Muscle of leg (tissue), 16 donors: ENCODE measurements at places on chromosomes 3 and 15. TPM values are rescaled to one million over a fixed set of nuclear protein-coding genes. Genes with fewer than 3 reads are reported as not detected.

DNA sequence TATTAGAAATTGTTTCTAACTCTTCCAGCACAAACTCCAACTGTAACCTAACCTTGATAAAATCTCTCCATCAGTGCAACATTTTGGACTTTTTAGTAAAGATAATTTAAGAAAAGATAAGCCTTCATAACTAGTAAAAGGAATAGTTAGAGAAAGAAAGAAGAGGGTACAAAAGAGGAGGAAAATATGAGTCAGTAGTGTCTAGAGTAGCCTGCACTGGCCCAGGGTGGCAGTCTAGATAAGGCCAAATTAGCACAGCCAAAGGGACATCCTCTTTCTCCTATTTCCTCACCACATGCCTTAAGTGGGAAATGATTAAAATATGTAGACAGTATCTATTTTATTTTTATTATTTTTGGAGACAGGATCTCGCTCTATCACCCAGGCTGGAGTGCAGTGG lies 3.7 kb downstream of the PROS1 start:
- DNase-seq: no peak

- no peak for DNase-seq
Measured at GRCh38 chr3:183339461-183340086, 86.5 kb downstream of the B3GNT5 start.

DNA sequence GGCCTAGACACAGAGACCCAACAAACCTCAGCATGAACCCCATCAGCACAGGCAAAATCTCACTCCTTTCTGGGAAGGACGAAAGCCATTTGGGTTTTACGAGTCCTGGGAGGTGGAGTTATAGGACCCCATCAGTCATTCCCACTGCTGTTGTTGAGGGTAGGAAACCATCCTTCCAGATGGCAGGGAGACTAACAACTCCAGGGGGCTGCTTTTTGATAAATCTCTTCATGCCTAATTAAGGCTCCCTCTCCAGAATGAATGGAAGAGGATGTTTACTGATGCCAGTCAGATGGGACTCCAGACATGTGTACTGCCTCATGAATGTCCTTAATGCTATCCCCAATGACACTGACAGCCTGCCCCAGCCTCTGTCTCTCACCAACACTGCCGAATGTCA lies 75.3 kb downstream of the ST8SIA2 start:
- DNase-seq: no peak

DNA sequence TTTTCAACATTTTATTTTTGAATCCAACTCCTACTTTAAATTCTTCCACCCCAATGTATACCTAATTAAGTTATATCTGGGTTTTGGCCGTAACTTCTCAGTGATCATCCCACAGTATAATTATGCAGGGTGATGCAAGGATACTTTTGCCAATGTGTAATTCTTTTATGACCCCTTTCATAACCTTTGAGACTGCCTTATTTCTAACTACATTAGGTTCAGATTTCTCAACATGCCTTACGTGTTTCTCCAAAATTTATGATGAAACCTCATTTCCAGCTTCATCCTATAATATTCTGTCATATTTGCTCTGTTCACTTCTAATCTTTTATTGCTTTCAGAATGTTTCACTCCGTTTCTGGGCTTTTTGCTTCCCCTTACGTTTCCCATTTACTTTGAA lies 1229.6 kb upstream of the ALCAM start:
- no peak for DNase-seq

- DNase-seq: peak; percentile 48
Measured at GRCh38 chr15:70447928-70448698, 315.2 kb downstream of the UACA start.

DNA sequence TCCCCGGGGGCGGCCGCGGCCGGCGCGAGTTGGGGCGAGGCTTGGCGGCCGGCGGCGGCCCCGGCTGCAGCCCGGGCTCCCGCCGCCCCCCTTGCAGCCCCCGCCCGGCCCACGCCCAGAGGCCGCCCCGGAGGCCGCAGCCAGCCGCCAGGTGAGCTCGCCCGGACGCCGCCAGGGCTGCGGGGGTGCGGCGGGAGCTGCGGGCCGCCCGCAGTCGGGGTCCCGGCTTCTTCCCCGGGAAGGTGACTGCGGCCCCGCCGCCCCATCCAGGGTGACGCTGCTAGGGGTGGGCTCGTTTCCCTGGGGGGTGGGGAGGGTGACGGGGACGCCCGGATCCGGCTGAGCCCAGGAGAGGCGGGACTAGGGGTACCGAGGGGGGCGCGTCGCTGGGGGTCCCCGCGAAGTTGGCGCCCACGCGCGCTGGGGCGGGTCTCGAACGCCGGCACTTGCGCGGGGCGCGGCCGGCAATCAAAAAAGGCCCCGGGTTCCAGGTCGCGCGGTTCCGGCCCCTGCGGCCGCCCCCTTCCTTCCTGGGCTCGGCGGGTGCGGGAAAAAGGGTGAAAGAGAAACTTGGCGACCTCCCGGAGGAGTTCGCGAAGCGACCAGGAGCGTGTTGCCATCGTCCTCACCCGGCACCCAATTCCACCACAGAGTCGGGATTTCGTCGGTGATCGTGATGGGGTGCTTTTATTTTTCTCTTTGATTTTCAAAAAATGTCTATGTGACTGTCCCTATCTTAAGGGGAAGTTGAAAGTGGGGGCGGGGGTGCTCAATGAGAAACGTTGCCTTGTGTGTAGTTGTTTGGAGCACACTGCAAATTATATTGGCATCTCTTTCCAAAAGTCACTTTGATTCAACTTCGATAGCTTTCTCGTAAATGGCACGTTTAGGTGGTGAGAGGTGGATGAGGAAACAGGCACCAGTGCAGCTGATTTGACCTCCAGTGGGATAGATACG lies 619 bp downstream of the ATXN7 start:
- peak; percentile 53 for DNase-seq

GRCh38 chr15:43406189-43406588 lies 35.3 kb downstream of the TUBGCP4 start:
- peak; percentile 17 for DNase-seq

DNA sequence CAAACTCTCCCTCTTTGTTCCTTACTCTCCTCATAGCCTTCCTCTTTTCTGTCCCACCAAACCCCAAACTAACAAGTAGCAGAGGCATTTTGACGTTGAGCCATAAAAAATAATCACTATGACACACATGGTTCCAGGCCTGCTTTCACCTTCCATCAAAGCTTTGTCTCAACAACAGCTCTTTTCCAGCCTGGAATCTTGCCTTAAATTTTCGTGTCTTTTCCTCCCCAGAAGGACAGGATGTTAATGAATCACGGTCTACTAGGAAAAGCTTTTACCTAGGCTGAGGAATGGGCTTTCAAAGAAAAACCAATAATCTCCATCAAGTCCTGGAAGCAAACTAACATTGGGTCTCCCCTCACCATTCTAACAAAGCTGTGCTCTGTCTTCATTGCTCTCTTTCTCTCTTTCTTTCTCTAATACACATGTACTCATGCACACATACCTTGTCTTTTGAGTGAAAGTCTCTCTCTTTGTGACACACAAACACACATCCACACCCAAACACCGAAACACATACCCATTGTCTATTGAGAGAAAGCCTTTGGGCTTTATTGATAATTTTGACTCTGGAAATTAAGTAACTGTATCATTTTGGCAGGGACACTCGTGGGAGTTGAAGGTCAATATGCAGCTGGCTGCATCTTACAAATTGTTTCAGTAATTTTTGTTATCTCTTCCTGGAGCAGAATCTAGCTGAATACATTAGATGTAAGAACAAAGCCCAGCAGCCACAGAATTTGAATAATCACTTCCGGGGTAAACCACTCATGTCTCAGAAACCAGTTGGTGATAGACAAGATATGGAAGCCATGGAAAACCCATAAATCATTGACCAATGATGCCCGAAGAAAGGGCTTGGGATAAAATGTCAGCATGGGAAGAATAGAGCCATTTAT lies 107.4 kb upstream of the SLC4A7 start:
- DNase-seq: peak; percentile 43

- no peak for DNase-seq
Measured at GRCh38 chr3:69743975-69744906, 5.0 kb downstream of the MITF start.

GRCh38 chr3:11570251-11570650 lies 73.5 kb downstream of the VGLL4 start:
- no peak for DNase-seq

- no peak for DNase-seq
Measured at GRCh38 chr3:118526758-118527513, 507.7 kb downstream of the IGSF11 start.

DNA sequence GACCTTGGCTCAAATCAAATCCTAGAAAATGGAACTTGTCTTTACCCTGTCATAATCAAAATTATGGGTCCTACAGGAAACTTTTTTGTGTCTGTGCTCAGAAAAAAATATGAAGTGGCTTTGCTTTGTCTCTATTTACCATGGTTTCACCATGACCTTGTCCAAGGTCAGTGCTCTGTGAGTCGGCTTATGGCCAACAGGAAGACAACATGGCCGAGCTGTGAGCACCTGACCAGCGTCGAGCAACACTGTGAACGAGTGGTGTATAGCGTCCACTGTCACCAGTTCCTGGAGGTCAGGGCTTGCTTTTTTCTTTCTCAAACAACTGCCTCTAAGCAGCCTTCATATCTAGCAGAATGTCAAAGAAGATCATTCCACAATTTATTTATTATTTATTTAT lies 67.9 kb downstream of the MYO1E start:
- DNase-seq: no peak

Gene ALDH1A2
- total RNA-seq: 24.7 TPM

Gene EFCC1
- total RNA-seq: 0.66 TPM

Gene CHDH
- total RNA-seq: 1.2 TPM
